D341Med (cell line): ENCODE measurements at places on chromosomes 3 and 15.
A peak's percentile ranks its signal among the peaks of the same experiment; 100 is the strongest.

DNA sequence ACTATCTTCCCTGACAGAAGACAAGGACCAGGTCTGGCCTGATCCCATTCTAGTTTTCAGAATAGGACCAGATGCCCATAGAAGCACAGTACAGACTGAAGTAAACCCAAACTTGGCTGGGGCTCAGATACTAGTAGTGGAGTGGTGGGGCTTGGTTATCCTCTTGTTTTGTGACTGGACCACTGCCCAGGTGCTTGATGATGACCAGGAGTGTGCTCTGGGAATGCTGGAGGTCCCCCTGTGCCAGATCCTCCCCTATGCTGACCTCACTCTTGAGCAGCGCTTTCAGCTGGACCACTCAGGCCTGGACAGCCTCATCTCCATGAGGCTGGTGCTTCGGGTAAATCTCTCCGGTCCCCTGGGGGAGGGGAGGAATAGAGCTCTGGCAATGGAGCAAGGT, 36.3 kb downstream of the ESYT3 start:
- DNase-seq, result no peak

GRCh38 chr3:125319765-125320164, 55.4 kb downstream of the ZNF148 start:
- DNase-seq, result no peak

DNA sequence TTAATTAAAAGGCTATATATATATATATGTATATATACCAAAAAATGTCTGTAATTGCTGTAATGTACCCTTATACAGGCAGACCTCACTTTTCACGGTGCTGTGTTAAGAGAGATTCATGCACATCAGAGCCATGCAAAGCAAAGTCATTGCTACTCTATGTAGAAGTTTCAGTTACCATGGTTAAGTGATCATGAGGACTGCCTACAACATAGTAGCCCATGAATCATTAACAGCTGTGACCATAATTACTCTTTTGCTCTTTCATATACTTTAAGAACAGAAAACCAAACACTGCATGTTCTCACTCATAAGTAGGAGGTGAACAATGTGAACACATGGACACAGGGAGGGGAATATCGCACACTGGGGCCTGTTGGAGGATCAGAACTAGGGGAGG, 225.3 kb upstream of the EPHA3 start:
- DNase-seq, result no peak

DNA sequence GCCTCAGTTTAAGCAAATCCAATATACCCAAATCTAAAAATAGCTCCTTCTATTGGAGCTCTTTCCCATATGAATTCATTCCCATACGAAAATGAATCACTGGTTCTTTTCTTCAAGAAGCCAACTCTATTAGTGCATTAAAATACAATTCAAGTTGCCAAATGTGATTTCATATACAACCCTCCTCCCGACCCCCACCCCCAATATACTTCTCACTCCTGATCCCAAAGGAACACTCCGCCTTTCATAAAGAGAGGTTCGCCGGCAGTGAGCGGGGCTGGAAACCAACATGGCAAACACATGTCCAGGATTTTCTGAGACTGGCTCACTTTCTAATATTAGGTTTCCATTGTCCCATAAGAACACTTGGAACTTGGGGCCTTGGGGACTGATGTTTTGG, 48.5 kb downstream of the MAGEF1 start:
- no peak for DNase-seq

- DNase-seq, result peak; percentile 35
Measured at GRCh38 chr3:62632510-62633294, 242.5 kb downstream of the CADPS start.

DNA sequence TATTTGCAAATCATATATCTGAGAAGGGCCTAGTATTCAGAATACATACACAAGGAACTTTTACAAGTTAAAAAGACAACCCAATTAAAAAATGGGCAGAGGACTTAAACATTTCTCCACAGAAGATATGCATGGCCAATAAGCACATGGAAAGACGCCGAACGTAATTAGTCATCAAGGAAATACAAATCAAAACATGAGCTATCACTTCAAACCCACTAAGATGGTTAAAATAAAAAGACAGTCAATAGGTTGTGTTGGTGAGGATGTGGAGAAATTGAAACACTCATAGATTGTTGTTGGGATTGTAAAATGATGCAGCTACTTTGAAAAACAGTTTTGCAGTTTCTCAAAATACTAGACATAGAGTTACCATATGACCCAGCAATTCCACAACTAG, 61.2 kb upstream of the NEO1 start:
- no peak for DNase-seq

- DNase-seq, result no peak
Measured at GRCh38 chr3:190036631-190037030, 84.1 kb downstream of the P3H2 start.

GRCh38 chr3:190194506-190194905, 73.8 kb upstream of the P3H2 start:
- DNase-seq, result no peak

DNA sequence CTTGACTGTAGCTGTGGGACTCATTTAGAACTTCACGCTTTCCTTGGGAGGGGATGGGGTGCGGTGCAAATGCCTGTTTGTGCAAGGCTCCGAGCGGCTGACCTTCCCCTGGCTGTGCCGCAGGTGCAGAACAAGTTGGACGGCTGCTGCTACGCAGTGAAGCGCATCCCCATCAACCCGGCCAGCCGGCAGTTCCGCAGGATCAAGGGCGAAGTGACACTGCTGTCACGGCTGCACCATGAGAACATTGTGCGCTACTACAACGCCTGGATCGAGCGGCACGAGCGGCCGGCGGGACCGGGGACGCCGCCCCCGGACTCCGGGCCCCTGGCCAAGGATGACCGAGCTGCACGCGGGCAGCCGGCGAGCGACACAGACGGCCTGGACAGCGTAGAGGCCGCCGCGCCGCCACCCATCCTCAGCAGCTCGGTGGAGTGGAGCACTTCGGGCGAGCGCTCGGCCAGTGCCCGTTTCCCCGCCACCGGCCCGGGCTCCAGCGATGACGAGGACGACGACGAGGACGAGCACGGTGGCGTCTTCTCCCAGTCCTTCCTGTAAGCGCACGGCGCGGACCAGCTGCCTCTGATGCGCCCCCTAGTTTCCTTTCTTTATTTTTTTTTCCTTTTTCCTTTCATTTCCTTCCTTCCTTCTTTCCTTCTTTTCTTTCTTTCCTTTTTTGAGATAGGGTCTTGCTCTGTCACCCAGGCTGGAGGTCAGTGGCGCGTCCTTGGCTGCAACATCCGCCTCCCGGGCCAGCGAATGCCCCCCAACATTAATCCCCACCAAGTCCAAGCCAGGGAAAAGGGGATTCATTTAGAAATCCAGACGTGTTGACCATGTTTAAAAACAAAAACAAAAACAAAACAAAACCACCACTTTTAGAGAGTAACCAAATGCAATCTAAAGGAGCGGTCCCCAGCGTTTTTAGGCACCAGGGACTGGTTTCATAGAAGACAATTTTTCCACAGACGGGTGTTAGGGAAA, 42.7 kb downstream of the EIF2AK4 start:
- peak; percentile 78 for DNase-seq

DNA sequence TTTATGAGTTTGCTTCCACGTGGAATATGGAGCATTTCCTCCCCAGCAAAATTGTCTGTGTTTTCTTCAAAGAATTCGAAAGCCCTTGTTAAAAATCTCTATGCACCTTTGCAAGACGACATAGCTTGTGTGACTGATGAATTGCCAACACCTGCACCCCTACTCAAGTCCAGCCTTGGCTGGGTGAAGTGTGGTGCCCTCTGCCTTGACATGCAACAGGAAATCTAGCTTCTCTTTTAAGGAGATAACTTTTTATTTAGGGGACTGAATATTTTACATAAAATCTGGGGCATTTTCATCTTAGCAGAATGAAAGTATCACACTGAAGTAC, 647 bp downstream of the HMG20A start:
- DNase-seq, result peak; percentile 20

- DNase-seq, result no peak
Measured at GRCh38 chr3:41163421-41163820, 35.9 kb upstream of the CTNNB1 start.

DNA sequence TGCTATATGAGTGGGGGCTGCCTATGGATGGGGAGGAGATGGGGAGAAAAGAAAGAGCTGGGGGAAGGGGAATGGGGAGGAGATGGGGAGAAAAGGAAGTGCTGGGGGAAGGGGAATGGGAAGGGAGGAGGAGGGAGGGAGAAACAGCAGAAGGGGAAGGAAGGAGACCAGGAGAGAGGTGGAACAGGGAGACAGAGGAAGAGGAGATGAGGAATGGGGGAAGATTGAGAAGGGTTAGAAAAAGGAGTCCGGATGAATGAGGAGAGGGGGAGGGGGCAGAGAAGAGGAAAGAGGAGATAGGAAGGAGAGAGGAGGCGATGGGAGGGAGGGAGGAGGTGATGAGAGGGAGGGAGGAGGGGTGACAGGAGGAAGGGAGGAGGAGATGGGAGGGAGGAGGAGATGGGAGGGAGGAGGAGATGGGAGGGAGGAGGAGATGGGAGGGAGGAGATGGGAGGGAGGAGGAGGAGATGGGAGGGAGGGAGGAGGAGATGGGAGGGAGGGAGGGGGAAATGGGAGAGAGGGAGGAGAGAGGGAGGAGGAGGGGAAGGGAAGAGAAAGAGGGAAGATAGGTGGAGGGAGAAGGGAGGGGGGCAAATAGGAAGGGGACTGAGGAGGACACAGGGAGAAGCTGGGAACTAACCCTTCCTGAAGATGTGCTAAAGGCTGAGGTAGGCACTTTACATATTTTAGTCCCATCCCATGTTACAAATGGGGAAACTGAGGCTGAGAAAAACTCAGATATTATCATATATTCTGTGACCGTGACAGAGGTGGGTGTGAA, 6.6 kb upstream of the BCL2L10 start:
- DNase-seq, result no peak

- DNase-seq, result no peak
Measured at GRCh38 chr3:16423298-16423697, 90.2 kb downstream of the RFTN1 start.

DNA sequence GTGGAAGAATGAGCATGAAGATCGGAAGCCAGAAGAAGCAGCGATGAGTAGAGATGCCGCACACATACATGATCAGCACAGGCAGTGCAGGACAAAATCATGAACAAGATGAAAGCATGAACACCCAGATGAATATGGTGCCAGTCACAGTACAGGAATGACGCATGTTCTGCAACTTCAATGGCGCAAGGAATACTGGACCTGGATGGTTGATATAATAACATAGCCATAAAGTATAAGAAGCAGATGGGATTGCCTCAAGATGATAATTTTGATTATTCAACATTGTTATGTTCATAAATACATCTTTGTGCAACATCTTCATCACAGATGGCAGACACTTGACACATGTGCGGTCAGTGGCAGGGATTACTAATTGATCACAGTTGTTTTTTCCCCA, 59.7 kb upstream of the SLCO3A1 start:
- DNase-seq, result no peak

- DNase-seq, result no peak
Measured at GRCh38 chr3:43674345-43675085, 16.2 kb upstream of the ABHD5 start.

- no peak for DNase-seq
Measured at GRCh38 chr3:136021803-136022202, 56.3 kb downstream of the PPP2R3A start.

DNA sequence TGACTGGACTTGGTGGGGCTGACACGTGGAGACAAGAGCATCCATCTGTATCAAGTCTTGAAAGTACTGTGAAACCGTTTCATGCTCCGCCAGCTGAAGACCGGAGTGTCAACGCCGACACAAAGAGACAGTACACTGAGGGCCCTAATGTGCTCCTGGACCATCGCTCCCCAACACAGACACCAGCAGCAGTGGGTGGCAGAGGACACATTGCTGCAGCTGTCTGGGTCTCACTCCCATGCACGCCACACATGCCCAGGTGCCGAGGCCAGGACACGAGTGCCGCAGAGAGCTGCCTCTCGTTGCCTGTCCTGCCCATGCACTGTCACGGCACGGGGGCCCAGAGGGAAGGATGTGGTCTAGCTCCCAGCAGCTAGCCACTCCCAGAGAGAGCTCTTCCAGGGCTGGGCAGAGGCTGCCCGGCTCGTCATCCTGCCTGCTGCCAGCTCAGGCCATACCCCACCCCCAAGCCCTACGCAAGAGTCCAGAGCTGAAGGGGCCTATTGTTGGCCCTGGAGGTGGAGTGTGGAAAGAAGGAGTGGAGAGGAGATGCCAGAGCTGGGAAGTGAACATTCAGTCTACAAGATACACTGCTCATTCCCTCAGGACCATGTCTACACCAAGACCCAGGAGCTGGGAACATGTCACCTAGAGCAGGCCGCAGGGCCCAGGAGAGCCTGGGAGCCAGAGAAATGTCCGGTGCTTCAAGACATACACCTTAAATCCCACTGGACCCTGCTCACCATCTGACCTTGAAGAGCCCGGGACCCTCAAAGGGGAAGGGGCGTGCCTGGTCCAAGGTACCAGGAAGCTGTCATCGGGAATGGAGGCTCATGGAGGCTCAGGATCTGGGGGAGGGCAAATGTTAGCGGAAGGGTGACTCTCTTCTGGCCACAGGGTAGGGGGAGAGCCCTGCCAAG, 7.7 kb downstream of the TNK2 start:
- DNase-seq, result no peak

- no peak for DNase-seq
Measured at GRCh38 chr15:66400351-66400774, 13.7 kb downstream of the MAP2K1 start.

DNA sequence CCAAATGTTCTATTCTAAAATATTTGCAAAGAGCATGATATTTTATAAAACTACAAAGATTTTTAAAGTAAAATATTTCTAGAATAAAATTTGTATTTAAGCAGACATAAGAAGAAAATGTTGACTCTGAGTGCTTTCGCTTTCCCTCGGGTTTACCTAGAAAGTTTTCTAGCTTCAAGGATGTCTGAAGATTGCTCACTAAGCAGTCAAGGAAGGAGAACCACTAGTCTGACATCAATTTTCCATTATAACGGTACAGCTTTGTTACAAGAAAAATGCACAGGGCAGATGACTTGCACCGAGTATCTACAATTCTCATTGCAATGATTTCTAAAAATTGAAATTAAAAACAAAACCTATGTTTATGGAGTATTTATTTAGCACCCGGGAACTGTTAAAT, 14.2 kb downstream of the GPR15 start:
- DNase-seq, result no peak

DNA sequence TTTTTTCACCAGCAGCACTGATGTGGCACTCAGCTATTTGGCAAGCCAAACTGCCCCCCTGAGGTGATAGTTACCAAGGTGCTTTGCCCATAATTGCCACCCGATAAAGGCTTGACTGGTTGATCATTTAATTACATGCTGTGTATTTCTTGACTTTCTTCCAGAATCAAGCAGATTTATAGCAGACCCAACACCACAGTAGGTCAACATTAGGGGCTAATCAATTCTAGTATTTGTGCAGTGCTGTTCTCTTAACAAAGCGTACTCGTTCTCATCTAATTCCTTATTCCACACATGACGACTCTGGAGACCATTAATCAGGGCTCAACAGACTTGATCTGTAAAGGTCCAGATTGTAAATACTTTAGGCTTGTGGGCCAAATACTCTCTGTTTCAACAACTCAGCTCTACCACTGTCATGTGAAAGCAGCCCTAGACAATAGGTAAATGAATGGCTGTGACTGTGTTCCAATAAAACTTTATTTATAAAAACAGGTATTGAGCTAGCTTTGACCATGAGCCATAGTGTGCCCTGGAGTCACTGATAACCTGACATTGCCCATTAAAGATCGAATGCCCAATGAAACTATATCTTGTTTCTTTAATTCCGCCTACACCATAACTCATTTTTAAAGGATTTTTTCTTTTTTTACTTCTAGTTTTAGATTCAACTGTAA, 119.1 kb upstream of the TMC3 start:
- DNase-seq, result no peak
